ENCODE measurements at places on chromosomes 16 and 17.

- no peak for DNase-seq
Observed at GRCh38 chr17:29758255-29758654, 135.5 kb upstream of the CORO6 start.

DNA sequence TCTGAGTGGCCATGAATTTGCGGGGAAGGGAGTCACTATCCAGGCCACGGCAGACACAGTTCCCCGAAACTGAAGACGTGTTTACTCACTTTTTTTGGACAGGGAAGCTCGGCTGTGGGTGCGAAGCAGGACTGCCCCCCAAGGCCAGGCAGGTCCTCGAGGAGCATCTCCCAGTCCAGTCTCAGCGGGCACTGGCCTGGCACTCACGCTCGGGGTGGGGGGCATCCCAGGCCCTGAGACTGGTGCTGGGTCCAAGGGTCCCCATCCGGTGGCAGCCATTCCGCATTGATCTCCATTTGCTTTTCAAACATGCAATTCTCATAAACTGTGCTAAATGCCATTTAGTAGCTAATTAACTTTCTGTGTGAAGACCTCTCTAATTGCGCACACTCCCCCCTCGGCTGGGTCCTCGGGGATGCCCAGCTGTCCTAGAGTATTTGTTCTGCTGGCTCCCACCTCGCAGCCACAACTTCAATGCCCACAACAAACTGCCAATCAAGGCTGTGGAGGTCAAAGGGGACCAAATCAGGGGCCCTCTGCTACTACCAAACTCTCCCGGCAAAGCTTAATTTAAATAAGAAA, 50.2 kb downstream of the TBC1D16 start:
- peak; percentile 35 for DNase-seq

DNA sequence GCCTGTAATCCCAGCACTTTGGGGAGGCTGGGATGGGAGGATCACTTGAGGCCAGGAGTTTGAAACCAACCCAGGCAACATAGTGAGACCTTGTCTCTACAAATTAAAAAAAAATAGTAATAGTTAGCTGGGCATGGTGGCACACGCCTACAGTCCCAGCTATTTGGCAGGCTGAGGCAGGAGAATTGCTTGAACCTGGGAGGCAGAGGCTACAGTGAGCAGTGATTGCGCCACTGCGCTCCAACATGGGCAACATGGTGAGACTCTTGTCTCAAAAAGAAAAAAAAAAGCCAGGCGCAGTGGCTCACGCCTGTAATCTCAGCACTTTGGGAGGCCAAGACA, 56.9 kb upstream of the MRTFB start:
- DNase-seq, result no peak

- DNase-seq, result no peak
Observed at GRCh38 chr17:58246104-58246740, 7.8 kb downstream of the LPO start.

DNA sequence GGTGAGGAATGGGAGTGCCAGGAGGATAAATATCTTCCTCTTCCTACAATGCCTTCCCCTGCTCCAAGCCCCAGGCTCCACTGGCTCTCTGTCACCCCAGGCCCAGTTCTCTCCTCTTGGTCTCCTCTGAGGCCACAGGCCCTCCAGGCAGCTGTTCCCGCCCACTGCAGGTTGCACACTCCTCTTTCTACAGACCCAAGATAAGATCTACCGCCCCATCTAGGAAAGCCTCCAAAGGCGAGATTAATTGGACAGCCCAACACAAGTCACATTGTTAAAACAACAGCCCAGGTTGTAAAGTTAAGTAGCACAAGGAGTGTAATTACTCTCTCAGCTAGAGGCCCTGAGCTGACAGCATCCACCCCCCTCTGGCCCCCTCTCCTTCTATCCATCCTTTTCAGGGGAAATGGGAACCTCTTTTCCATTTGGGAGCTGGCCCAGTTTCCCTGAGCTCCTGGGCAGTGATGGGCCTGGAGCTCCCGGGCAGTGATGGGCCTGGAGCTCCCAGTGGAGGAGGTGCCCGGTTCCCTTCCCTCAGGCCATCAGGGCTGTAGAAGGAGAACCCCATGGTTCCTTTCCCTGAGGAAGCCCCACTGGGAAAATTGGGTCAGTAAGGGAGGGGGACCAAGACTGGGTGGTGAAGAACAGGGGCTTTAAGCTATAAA, 7.3 kb downstream of the DLX4 start:
- no peak for DNase-seq

DNA sequence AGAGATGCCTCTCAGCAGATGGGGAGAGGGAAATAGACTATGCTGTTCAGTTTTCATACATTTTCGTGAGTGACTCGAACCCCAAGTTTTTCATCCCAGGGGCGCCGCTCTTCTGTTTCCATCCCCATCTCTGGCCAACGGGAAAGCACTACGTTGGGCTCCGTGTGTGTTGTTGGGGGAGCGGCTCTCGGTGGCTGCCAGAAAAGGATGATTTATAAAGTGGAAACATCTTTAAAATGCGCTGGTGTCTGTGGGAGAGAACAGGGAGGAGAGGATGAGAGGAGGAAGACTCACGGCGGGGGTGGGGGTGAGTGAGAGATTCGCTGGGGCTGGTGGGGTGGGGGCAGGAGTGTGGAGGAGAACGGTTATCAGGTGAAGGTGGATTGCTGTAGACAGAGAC, 5.8 kb downstream of the TBX4 start:
- no peak for DNase-seq

DNA sequence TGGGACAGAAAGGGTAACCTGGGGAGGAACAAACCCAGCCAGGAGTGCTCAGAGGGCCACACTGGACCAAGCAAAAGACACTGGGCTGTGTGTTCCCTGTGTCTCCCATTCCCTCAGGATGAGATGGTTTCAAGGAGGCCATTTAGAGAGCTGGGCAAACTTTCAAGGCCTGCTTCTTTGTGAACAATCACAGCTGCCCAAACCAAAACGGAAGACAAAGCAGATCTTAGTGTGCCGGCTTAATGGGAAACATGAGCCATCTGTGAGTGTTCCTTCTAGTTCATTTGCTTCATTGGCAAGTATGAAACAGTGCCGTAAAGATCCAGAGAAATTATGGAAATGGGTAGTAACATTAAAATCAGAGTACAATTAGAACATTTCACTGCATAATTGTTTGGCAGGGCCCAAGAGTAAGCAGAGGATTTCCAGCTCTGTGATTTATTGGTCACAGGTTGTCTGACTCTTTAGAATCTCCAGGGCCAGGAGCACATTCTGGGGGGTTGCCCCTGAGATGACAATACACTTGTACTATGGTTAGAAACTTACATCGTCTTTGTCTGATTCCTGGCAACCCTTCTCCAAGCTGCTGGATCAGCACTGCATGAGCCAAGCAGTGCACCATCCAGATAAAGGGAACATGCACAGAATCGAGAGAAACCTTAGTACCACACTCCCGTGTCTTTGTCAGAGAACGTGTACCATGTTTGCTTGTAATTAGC, 412.1 kb downstream of the RBFOX1 start:
- DNase-seq, result no peak

GRCh38 chr16:1374418-1375297, 22.9 kb downstream of the GNPTG start:
- no peak for DNase-seq

GRCh38 chr16:88940862-88941817, 35.9 kb downstream of the CBFA2T3 start:
- no peak for DNase-seq

- DNase-seq, result no peak
Observed at GRCh38 chr17:67746704-67747571, 29.2 kb downstream of the NOL11 start.

GRCh38 chr16:29854520-29855100, 8.4 kb downstream of the CDIPT start:
- DNase-seq, result no peak

GRCh38 chr17:6936370-6937028, 59.4 kb upstream of the ALOX12 start:
- no peak for DNase-seq

- DNase-seq, result no peak
Observed at GRCh38 chr16:11603331-11603750, 16.6 kb upstream of the LITAF start.

GRCh38 chr16:2753733-2754020, 1.2 kb downstream of the SRRM2 start:
- DNase-seq, result no peak

GRCh38 chr17:80176757-80177156, 6.9 kb downstream of the CARD14 start:
- DNase-seq, result no peak

GRCh38 chr16:89657442-89658220, at the start of the genes CHMP1A and SPATA33:
CHMP1A (minus strand) TSS chr16:89657708; CDS start chr16:89657588, 120 bp downstream.
SPATA33 (plus strand) TSS chr16:89657836; CDS start chr16:89657912, 76 bp downstream.
- DNase-seq, result peak; percentile 95

GRCh38 chr17:78523934-78524655, 53.1 kb downstream of the DNAH17 start:
- DNase-seq, result no peak

DNA sequence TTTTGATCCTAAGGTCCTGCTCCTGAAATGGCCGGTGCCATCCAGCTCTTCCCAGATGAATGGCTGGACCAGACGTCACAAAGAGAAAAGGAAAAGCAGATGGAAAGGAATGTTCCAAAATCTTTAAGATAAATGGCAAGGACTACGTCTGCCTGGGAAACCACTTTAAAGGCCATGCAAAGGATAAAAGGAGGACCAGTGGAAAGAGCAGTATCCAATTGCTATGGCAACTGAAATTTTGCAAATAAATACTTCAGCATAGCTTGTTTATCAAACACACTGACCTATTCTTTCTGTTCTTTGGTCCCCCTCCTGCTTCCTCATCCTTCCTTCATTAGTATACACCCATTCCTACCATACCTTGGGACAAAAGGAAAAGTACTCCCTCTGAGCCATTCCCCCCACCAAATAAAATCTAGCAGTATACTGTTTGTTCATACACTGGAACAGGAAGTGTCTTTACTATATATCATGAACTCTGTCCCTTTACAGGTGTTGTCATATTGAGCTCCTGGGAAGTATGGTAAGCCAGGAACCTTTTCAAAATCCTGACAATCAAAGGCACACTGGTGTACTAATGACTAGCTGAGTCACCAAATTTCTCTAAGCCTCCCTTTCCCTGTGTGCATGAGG, 37.2 kb upstream of the NUFIP2 start:
- DNase-seq, result no peak
